ENCODE measurements at places on chromosomes 5 and 9. TPM values are rescaled to one million over a fixed set of nuclear protein-coding genes. Genes with fewer than 3 reads are reported as not detected.

Gene SAXO1
- total RNA-seq, result under 0.01 TPM

Gene DCAF10
- 30.4 TPM for total RNA-seq

Gene MCC
- total RNA-seq, result 45.6 TPM

Gene CAMK4
- total RNA-seq, result 0.72 TPM

GRCh38 chr9:78539188-78539587 lies 242.3 kb downstream of the PSAT1 start:
- no peak overlapping the region for H3K4me3 ChIP-seq
- H3K4me1 ChIP-seq, result peaks cover 11% of the 10 kb centered on the region
- H3K27me3 ChIP-seq, result no peaks in the 10 kb centered on the region
- no peak for DNase-seq

- no peak overlapping the region for H3K27ac ChIP-seq
- DNase-seq, result no peak
- H3K36me3 ChIP-seq, result no peaks in the 10 kb centered on the region
- peaks cover 3% of the 10 kb centered on the region for H3K27me3 ChIP-seq
Observed at GRCh38 chr9:98603821-98604383, 104.8 kb downstream of the GABBR2 start.

- H3K4me3 ChIP-seq, result no peak overlapping the region
- no peaks in the 10 kb centered on the region for H3K27me3 ChIP-seq
- no peaks in the 10 kb centered on the region for H3K36me3 ChIP-seq
- DNase-seq, result no peak
Observed at GRCh38 chr5:24226479-24226878, 418.3 kb downstream of the CDH10 start.

DNA sequence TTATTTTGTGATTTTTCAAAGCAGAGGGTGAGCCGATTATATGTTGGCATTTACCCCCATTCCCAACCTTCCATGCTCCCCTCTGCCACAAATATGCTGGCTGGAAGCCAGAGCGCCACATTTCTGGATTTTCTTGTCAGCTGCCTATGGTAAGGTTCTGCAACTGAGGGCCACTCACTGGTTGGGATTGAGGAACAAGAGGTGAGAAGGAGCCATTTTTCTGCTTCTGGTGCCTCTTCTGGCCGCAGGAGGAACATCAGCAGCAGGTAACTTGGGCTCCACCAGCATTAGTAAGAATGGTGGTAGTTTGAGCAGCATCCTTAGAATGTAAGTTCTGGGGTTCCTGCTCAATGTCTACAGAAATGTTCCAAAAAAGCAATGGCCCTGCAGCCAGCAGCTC lies 159.5 kb upstream of the MAST4 start:
- H3K36me3 ChIP-seq, result no peaks in the 10 kb centered on the region
- H3K4me1 ChIP-seq, result peaks cover 5% of the 10 kb centered on the region
- no peak overlapping the region for H3K27ac ChIP-seq
- DNase-seq, result peak; percentile 5
